ENCODE measurements at places on chromosomes 7 and 10.

DNA sequence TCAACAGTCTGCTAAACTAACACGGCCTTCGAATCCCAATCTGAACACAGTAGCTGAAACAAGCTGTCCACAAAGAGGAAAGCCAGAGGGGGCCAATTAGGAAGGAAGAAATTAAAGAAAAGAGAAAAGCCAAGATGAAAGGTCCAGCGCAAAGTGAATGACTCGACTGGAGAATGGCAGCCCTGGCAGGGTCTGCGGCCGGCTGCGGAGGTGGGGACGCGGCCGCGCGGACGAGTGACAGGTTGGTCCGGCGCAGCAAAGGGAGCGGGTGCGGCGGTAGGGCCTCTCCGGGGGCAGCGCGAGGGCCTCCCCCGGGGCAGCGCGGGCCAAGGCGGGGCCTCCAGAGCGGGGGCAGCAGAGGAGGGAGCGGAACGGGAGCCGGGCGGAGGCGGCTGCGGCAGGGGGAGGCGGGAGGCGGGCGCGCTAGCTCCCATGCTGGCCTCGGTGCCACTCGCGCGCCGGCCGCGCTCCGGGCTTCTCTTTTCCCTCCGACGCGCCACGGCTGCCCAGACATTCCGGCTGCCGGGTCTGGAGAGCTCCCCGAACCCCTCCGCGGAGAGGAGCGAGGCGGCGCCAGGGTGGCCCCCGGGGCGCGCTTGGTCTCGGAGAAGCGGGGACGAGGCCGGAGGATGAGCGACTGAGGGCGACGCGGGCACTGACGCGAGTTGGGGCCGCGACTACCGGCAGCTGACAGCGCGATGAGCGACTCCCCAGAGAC is at the start of gene VWC2:
Gene VWC2, plus strand, starts transcription at position 421 of the 718 bp plus-strand sequence. CDS start 1,798 bp downstream, outside the sequence.
- DNase-seq: no peak

DNA sequence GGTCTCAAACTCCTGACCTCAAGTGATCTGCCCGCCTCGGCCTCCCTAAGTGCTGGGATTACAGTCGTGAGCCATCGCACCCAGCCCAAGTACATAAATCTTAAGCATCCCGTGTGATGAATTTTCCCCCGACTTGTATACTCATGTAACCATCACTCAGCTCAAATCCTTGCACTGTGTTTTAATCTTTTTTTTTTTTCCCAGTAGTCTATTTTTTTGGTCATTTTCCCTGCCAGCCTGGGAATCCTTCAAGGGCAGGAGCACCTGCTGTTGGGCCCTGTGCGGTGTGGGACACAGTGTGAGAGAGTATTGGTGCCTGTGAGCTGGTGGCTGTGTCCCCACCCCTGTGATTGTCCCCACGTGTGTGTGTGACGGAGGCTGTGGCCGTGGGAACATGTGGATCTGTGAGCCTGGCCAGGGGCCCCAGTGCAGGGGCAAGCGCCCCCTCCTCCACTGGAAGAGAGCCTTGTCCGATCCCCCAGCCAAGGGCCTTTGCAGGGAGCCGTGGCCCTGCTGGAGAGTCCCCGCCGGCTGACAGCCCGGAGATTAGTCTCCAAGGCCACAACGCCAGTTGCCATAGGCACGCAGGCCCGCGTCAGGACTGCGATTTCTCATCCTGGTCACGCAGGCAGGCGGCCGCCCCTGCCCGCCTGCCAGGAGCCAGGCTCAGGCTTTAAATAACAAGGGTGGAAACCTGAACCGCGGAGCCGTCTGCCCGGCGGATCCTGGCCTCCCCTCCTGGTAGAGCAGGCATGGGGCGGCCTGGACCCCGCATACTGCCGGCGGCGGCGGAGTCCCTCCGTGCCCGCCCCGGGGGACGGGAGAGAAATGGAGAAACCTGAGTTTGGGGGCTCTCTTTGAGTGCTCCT is 26.5 kb downstream of the GTF2IRD1 start:
- no peak for DNase-seq

- no peak for DNase-seq
Observed at GRCh38 chr10:104328646-104328895, 9.7 kb downstream of the ITPRIP start.

DNA sequence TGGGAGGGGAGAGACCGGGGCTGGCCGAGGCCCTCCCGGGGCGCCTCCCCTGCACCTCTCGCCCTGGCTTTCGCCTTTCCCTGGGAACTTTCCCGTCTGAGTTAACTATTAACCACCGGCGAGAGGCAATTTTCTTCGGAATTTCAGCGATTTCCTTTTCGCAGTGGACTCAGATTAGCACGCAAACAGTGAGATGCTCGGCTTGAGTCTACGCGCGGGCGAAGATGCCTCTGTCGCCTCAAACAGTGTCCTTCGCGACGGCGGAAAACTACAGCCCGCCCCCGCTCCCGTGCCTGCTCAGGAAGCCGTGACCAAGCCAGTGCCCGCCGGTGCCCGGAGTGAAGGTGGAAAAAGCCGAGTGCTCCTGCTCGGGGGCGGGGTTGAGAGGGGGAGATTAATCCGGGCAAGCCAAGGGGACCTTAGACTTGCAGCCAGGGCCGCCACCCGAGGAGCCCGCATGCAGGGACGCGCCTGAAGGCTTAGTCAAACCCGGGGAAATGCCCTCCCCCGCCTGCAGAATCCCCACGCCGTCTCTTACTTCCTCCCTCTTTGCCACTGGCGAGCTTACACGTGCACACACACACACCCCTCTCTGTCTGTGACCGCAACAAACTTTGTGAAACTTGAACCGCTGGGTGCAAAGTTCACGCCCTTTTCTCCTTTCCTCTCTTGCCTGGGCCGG is 14.5 kb upstream of the PAX2 start:
- DNase-seq: no peak

- DNase-seq: no peak
Observed at GRCh38 chr7:21107101-21107500, 320.4 kb upstream of the SP8 start.

DNA sequence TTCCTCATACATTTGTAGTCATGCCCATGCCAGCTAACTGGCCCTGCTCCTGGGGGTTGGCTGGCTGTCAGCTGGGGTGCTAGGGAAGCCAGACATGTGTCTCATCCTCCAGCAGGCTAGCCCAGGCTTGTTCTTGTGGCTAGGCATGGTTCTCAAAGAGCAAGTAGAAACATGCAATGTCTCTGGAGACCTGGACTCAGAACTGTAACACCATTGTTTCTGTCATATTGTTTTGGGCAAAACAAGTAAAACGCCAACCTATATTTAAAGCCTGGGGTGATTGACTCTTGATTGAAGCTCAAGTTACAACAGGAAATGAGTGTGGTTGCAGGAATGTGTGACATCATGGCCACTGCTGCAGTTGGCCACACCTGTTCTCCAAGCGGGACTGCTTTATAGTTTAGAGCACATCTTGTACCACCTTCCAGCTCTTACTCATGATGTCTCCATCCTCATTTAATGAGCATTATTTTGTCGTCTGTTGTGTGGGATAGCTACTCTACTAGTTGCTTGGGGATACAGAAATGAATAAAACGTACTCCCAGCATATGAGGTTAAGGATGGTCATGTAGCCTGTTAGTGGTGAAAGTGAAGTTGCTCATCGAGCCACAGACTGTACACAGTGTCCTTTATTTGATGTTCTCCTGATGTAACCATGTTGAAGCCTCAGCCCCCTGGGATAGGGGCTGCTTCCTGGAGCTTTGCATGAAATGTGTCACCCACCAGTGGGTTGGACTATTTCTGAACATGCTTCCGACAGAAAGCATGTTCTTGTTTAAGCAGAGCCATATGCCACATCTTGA is 168.4 kb downstream of the SORCS3 start:
- no peak for DNase-seq

- DNase-seq: no peak
Observed at GRCh38 chr7:73567846-73568685, 10.3 kb downstream of the TBL2 start.

- DNase-seq: no peak
Observed at GRCh38 chr10:97547962-97548361, 24.6 kb upstream of the ANKRD2 start.

DNA sequence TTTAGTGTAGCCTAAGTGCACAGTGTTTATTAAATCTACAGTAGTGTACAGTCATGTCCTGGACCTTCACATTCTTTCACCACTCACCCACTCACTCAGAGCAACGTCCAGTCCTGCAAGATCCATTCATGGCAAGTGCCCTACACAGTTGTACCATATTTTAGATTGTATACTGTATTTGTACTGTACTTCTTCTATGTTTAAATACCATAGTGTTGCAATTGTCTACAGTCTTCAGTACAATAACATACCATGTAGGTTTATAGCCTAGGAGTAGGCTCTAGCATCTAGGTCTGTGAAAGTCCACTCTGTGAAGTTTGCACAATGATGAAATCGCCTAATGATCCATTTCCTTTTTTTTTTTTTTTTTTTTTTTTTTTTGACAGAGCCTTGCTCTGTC is 12.0 kb downstream of the EEPD1 start:
- DNase-seq: no peak

DNA sequence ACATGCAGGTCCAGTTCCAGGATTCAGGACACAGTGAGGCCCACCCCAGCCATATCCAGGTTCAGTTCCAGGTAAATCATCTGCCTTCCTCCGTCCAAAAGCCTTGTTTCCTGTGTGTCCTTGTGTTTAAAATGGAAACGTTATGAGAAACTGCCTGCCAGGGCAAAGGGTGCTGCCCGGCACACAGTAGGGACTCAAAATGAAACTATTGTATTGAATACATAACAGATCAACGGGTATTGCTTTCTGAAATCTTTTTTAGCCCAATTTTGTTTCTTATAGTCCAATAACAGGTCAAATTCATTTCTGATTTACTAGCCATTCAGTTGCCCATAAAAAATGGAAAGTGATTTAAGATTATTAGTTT is 115.5 kb downstream of the EGFR start:
- no peak for DNase-seq

GRCh38 chr7:22787951-22788350 is 34.7 kb downstream of the TOMM7 start:
- no peak for DNase-seq

DNA sequence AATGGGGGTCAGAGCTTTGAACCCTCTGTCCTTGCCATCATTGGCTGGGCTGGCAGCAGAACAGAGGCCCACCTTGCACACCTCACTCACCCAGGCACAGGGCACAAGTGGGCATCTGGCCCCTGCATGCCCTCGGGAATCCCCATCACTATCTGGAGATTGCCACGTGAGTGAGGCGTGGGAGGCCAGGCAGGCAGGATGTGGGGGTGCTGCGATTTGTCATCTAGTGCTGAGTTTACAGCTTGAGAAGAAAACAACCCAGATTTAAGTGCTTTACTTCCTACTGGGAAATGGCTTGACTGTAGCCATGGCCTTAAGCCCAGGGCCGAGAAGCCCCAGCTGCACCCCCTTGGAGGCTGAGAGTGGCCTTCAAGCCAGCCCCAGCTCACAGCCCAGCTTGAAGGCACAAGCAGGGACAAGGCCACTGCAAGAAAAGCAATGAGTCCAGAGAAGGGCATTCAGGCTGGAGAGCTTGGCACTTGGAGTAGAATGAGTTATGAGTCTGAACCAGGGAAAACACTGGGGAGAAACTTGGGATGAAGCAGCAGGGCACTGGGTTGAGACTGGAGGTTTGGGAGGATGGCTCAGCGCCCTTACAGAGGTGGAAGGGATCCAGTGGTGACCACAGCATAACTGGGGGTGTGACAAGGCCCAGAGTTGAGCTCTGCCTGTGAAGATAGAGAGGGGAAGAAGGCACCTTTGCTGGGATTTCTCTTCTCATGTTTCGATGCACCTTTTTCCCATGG is 123.0 kb downstream of the CXCL12 start:
- no peak for DNase-seq

- no peak for DNase-seq
Observed at GRCh38 chr7:131829947-131830558, 273.6 kb upstream of the PODXL start.

- DNase-seq: no peak
Observed at GRCh38 chr10:97150616-97151015, 35.1 kb downstream of the SLIT1 start.

DNA sequence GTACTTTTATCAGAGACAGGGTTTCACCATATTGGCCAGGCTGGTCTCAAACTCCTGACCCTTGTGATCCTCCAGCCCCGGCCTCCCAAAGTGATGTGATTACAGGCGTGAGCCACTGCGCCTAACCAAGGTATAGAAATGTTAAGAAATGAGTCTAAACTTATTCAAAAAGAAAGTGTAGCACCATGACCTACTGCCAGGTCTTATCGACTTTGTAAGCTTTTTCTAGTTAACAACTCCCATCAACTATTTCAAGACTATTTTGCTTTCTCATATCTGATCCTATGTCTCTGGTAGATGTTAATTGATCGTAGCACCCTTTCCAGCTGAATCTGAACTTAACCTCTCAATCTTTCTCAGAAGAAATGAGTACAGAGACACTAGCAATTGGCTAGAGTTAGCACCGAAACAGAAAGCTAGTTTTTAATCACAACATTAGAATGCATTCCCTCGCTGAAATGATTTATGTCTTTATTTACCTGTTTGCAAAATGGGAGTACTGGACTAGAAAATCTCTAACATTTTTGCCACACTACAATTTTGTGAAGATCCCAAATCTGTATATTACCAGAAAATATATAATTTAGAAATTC is 114.0 kb upstream of the HGF start:
- no peak for DNase-seq

All from stimulated activated CD4-positive, alpha-beta T cell treated with anti-CD3 and anti-CD28 coated beads, Interleukin-1b, Interleukin-23, amount 100 ng/mL, for 1 hour (primary cell).